ENCODE measurements at places on chromosomes 6 and 20.

- no peak for DNase-seq
These were observed 182.5 kb upstream of the LAMP5 start for GRCh38 chr20:9331707-9332435.

DNA sequence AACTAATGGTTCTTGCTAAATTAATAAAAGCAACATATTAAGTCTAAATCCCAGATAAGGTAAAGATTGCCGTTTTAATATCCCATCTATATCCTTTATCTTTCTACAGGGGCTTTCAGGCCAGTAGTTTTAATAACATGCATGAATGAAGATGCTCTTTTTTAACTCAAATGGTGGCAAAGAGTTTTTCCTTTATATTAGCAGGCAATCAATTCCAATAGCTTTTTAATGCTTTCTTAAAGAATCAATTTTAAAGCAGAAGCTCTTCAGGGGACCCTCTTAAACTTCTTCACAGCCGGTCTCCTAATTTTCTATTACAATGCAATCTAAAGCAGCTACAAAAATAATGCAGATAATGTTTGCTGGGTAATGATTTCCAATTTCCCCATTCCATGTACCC is 107.8 kb upstream of the HS3ST5 start:
- DNase-seq: no peak

- no peak for DNase-seq
These were observed 175.1 kb upstream of the IMPG1 start for GRCh38 chr6:76247527-76247926.

- no peak for DNase-seq
These were observed 115.2 kb upstream of the RNF24 start for GRCh38 chr20:4130404-4131189.

DNA sequence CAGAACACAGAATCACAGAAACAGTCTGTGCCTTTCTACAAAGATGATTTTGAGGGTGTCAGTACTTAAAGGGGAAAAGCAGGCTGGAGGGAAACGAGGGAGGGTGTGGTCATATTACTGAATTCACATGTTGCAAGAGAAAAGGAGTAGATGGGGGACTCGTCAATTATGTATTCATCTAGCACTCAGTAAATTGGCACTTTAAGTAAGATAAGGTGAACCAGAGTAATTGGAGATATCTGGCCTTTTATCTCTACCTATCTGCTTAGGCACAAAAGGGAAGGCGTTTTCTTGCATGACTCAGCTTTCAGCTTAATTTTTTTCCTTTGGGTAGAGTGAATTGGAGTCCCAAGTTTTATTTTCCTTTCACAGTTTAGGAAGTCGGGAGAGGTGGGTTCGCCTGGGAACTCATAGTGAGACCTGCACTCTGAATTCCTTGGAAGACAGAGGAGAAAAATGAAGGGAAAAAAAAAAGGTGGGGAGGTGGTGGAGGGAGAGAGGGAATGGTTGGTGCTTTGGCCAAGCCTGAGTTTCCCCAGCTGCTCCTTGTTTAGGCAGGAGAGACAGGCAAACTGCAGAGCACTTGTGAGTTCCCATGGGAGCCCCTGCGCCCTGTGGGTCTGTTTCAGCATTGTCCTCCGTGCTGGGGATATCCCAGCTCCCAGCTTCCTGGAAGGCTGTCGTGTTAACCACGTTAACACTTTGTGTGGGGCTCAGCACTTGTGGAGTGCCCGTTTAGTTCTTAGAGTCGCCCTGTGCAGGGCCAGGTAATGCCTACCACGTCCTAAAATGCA is 19.7 kb upstream of the GTSF1L start:
- no peak for DNase-seq

GRCh38 chr20:20365480-20366161 is 2.3 kb upstream of the INSM1 start:
- no peak for DNase-seq
